ENCODE measurements at places on chromosomes 11 and 22.
A peak's percentile ranks its signal among the peaks of the same experiment; 100 is the strongest.

GRCh38 chr22:23882370-23882769 is 11.8 kb upstream of the MIF start:
- DNase-seq = no peak

DNA sequence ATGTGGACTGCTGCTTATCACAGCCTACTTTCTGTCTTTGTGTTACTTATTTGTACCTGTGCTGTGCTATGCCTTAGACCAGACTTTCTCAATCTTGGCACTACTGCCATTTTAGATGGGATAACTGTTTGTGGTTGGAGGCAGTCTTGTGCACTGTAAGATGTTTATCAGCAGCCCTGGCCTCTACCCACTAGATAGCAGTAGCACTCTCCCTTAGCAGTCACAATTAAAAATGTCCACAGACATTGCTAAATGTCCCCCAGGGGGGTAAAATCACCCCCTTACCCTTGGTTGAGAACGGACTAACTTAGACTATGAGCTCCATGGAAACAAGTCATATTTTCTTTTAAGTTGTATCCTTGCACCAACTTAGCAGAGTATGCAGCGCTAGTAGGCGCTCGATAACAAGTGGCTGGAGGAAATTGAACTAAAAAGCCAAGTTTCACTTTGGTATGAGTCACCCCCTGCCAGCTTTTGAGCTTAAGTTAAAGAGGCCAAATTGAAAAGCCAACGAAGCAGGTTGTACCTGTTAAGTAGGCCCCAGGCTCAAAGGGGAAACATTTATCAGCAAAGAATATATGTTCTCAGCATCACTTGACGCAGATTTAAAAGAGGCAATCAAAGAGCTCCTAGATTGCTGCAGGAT is 304.8 kb upstream of the SORL1-AS1 start:
- no peak for DNase-seq

DNA sequence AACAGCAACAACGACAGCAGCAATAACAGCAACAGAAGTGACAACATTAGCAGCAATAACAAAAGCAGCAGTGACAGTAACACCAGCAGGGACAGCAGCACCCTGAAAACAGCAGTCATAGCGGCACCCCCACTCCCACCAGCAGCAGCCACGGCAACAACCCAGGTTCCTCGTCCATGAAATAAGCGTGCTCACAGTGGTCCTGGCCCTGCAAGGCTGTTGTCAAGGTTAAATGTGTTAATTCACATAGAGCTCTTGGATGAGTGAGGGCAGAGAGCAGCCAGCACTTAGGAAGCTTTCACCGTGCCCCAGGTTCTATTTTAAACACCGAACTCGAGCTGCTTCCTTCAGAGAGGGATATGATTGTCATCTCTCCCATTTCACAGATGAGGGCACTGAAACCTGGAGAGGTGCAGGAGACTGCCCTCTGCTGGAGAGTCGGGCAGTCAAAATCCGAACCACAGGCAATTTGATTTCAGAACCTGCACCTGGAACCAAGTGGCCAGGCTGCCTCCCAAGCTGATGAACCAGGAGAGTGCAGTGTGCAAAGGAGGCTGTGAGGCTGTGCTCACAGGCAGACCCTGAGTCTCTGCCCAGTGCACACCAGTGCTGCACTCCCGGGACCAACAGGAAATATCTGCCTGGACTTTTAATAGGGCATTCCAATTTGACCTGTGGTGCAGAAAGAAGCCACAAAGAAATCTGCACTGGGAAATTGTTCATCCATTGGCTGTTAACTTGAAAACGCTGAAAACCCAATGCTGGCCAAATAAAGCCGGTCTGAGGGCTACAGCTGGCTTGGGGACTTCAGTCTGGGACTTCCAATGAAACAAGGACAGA is 22.9 kb upstream of the FGF3 start:
- DNase-seq = no peak

GRCh38 chr11:62340269-62340901 is 3.1 kb downstream of the ASRGL1 start:
- DNase-seq = peak; percentile 40

DNA sequence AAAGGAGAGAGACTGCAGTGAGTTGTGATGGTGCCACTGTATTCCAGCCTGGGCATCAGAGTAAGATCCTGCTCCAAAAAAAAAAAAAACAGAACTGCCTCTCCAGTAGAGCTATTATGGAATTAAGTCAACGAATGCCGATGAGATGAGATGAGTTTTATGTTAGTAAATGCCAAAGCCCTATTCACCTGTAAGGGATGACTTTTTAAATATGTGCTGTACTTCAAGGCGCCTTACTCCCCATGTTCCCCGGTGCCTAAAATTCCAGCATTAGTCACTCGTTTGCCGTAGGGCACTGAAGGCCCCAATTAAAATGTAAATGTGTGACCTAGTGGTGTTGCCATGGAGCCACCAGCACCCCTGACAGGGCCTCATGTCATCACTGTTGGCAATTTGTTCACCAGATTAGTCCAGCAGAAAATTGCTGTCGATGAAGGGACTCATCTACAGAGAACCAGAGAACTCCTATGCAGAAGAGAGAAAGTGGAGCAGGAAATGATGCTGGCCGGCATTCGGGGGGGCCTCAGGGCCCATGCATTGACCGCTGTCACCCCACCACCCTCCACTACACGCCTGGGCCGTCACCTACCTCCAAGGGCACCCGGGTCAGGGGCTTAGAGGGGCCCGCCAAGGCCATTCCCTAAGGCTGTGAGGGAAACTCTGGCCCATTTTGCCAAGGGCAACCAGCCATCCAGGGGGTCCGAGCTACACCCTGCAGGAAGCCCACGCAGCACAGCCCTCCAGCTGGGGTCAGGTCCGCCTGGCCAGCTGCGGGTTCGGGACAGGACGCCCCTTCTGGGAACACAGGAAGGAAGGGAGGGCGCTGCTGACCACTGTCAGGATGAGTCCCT is 17.8 kb downstream of the LIF start:
- no peak for DNase-seq

- DNase-seq = no peak
These were observed 89.2 kb downstream of the PDE2A start for GRCh38 chr11:72584939-72585597.

DNA sequence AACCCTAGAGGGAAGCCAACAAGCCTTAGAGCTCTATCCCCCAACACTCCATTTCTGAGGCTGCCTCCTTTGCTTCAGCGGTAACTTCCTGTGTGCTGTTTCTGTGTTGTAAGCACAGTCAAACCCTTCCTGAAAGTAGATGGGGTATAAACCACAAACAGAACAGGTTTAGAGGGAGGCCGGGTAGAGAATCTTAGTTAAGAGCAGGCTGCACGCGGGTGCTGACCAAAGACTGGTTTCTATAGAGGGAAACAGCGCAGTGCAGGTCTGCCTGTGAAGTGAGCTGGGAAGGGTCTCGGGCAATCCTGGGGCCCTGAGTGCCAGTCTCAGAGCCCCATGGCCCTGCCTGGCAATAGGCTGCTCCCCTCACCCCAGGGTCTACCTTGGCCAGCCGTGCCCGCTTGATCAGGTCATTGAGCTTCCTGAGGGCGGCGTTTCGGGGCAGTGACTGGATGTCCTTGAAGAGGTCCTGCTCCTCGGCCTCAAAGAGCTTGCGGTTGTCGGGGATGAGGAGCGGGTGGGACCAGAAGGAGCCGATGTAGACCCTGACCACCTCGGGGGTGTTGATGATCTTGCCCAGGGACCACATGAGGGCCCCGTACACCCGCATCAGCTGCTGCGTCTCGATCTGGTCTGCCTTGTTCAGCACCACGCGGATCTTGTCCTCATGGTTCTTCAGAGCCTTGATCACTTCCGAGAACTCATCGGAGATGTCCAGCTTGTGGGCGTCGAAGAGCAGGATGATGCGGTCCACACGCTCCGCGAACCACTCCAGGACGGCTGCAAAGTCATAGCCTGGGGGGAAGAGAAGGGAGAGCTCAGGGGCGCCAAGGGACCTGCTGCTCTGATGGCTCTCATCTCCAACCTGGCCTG is 15.3 kb upstream of the CDC42BPG start:
- DNase-seq = no peak

DNA sequence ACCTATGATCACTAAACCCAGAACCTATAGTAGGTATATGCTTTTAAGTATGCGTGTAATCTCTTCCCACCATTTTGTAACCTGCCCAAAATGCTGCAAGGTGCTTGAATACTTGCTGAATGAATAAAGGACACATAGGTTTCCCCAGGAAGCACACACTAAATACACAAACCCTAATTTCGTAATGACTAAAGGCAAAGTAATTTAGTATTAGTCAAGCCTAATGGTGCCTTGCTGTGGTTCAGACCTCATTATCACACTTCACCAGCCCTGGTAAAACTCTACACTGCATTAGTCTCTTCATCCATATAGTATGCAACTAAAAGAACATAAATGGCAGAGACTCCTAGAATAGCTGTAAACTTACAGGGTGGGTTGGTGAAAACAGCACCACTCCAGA is 289.0 kb upstream of the PITPNB start:
- no peak for DNase-seq

- no peak for DNase-seq
These were observed 22.0 kb upstream of the PHF21A start for GRCh38 chr11:46143049-46143806.

DNA sequence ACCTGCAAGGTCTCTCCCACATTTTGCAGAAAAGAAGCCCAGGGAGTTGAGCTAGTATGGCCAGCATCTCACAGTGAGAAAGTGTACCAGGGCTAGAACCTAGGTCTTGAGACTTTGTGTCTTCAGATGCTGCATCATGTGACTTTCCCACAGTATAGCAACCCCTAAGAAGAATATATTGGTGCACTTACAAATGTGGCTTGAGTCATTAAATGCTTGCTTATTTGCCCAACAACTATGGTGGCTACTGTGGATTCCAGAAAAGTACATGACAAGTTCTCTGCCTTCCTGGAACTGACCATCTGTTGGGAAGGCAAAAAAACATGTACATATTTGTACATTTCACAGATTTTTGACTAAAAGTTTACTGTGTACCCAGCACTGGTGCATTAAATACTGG is 55.0 kb downstream of the POLD3 start:
- DNase-seq = no peak

DNA sequence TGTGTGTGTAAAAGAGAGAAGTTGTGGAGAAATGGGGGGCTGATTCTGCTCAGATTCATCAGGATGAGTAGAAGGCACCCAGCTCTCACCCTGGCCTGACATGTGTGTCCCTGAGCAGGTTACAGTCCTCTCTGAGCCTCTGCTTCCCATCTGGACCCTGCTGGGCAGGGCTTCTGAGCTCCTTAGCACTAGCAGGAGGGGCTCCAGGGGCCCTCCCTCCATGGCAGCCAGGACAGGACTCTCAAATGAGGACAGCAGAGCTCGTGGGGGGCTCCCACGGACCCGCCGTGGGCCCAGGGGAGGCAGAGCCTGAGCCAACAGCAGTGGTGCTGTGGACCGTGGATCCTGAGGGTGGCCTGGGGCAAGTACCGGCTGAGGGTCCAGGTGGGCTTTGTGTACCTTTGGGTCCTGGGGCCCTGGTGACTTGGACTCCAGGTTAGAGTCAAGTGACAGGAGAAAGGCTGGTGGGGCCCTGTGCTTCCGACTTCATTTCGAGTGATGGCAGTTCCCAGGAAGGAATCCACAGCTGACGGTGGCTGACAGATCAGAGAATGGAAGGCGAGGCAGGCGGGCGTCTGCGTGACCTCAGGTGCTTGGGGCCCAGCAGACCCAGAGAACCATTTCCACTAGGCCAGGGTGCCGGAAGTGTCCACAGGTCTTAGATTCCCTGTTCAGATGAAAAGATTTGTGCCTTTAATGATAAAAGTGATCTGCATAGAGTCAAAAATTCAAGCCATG is 21.9 kb downstream of the NEAT1 start:
- DNase-seq = no peak

- DNase-seq = no peak
These were observed 42.0 kb upstream of the HORMAD2 start for GRCh38 chr22:30038219-30038618.

DNA sequence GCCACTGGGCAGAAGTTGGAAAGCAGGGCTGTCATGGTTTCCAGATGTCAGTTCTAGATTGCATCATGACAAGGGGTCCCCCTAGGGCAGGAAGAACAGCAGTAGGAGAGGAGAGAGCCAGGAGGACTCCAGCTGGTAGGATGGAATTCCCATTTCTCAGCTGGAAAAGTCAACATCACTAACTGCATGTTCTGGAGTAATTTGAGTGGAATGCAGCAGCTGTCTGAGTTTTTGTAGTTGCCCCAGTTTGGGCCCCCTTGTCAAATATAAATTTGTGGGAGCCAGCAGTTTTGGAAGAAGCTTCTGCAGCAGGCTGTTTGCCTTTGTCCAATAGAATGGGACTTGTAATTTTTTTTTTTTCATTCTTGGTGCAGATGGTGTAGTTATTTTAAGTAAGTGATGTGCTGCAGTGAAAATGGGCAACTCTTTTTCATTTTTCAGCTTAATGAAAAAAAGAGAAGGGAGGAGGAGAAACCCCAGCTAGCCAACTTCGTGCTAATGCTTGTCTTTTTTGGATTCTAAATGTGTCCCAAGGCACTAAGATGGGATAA is 86.9 kb downstream of the LDLRAD3 start:
- DNase-seq = no peak

- DNase-seq = no peak
These were observed 165.1 kb upstream of the NCAM1 start for GRCh38 chr11:112795911-112796649.

DNA sequence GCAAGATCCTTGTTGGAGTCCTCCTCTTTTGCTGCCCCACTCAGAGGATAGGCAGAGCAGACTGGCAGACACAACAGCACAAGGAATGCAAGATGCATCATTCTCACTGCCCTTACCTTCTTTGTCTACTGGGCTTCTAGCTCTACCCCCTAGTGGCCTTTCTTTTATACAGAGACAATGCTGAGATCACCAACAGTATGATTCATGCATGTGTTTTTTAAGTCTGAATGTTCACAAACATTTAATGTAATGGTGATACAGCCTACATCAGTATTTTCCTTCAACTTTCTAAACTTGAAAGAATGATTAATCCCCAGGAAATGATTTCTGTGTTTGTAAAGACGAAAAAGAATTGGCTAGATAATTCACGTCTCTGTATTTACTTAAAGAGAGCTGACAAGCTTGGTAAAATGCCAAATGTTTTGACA is at the start of gene MMP10:
Gene MMP10 (minus strand): TSS at position 138 of the 428 bp plus-strand sequence. CDS start 37 bp downstream, at position 101.
- DNase-seq = no peak

GRCh38 chr11:94519478-94520084 is 7.3 kb downstream of the C11orf97 start:
- DNase-seq = no peak

GRCh38 chr11:82865841-82866240 is 34.4 kb downstream of the PRCP start:
- no peak for DNase-seq

- no peak for DNase-seq
These were observed 14.6 kb downstream of the GAL start for GRCh38 chr11:68698993-68699392.

GRCh38 chr11:12979928-12980689 is 29.0 kb upstream of the RASSF10 start:
- DNase-seq = no peak
